Naive thymus-derived CD8-positive, alpha-beta T cell (primary cell): ENCODE measurements at places on chromosomes 12 and 14. TPM values are rescaled to one million over a fixed set of nuclear protein-coding genes. Genes with fewer than 3 reads are reported as not detected.

The AMN gene
- total RNA-seq: 20.8 TPM

The GLI1 gene
- total RNA-seq: 2.7 TPM

The CAPZA3 gene
- not detected for total RNA-seq

The CLEC9A gene
- total RNA-seq: not detected

The KCNC2 gene
- not detected for total RNA-seq

The ALDH1L2 gene
- 0.47 TPM for total RNA-seq

The MANSC1 gene
- total RNA-seq: 0.34 TPM

The CACNA2D4 gene
- total RNA-seq: 10.1 TPM

The FRMD6 gene
- 4.1 TPM for total RNA-seq

The STAC3 gene
- 2.6 TPM for total RNA-seq

The MIPOL1 gene
- not detected for total RNA-seq

The SOAT2 gene
- total RNA-seq: 0.42 TPM

The OS9 gene
- total RNA-seq: 166 TPM

The P3H3 gene
- total RNA-seq: 9.7 TPM

The ATG2B gene
- 29.5 TPM for total RNA-seq

The CDH24 gene
- 1.2 TPM for total RNA-seq

The KRT81 gene
- total RNA-seq: not detected

The SLC5A8 gene
- total RNA-seq: not detected

The HOXC6 gene
- total RNA-seq: not detected

The TSPAN19 gene
- total RNA-seq: not detected
